ENCODE measurements at places on chromosomes 4 and X.

DNA sequence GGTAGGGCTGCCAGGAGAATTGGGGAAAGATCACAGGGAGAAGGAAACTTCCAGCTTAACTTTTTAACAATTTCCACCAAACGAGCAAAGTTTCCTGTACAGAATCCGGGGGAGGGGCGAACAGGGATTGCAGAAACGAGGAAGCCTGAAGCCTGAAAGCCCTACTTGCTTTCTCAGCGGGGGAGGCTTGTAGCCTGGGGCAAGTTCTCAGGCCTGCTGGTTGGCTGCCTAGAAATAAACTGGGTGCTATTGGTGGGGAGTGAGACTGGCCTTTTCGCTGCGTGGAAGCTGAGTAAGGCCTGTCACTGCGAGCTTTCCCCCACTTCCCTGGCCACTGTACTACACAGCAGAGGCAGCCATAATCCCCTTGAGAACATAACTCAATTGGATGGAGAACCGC is 110.8 kb upstream of the ATP8A1 start:
- DNase-seq = no peak

DNA sequence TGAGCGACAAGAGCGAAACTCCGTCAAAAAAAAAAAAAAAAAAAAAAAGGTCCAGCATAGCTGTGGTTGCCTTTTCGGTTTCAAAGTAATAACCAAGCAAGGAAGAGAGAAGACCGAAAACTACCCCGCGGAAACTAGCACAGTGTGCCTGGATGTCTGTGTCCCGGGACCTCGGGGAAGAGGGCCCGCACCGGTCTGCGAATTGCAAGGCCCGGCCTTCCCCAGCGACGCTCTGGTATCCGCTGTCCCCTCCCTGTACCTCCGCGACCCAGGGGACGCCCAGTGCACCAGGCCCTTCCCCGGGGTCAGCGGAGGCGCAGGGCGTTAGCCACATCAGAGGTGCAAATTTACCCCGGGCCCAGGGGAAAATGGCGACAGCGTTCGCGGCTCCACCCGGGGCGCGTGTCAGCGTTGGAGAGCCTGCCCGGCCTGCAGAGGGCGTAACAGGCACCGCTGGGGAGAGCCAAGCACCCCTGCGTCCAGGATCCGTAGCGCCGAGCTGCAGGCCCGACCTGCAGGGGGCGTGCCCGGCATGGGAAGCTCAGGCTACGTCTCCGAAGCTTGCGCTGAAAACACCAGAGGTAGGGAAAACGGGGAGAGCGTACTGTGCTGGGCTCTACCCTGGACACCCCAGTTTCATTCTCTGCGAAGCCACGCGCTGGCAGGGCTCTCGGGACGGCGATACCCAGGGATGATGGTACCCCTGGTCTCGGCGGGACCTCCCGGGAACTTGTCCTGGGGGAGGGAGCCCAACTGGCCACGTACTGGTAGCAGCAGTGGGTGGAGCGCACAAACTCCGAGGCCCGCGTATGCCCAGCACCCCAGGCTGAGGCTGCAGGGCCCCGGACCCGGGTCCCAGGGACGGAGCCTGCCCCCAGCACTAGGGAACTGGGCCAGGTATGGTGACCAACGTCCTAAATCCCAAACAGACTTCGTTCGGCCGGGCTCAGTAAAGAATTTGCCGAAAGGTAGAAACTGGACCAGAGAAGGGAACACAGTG is 16.2 kb downstream of the NKX6-1 start:
- no peak for DNase-seq

DNA sequence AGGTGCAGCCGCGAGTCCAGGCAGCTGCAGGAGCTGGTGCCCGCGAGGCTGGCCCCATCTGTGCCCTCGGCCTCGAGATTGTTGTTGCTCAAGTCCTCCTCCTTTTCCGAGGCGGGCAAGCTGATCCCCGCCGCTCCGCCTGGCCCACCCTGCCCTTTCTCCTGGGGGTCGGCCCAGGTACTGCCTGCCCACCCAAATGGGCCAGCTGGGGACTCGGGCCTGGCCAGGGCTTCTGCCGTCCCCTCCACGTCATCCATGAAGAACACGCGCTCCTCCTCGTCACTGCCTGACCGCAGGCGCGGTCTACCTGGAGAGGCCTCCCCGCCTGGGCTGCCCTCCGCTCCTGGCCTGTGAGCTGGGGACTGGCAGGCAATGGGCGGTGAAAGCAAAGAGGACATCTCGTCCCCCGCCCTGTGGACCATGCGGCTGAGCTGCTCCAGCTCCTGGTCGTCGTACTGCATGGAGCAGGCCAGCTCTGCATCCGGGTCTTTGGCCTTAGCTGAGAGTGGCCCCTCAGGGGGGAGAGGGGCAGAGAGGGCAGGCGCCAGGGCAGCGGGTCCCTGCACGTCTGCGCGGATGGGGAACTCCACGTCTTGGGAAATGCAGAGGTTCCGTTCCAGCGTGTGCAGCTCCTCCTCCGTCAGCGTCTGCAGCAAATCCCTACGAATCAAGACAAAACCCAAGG is 43.1 kb upstream of the MXD4 start:
- DNase-seq = no peak

DNA sequence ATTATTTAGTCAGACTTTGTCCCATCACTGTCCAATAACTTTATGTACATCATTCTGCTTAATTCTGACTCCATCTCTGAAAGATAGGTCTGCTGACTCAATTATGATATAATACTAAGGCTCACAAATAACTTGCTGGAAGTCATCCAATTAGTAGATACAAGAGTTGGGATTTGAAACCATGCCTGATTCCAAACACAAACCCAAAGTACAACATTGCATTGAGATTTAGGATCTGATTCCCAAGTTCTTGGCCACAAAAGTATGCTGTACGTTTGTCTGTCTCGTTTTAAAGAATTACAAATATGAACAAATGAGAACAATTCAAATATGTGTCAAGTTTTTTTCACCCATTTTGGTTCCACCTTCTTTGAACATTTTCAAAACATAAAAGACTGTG is 108.8 kb downstream of the AMELX start:
- no peak for DNase-seq

- no peak for DNase-seq
Measured at GRCh38 chr4:188232428-188232827, 93.2 kb downstream of the TRIML1 start.

DNA sequence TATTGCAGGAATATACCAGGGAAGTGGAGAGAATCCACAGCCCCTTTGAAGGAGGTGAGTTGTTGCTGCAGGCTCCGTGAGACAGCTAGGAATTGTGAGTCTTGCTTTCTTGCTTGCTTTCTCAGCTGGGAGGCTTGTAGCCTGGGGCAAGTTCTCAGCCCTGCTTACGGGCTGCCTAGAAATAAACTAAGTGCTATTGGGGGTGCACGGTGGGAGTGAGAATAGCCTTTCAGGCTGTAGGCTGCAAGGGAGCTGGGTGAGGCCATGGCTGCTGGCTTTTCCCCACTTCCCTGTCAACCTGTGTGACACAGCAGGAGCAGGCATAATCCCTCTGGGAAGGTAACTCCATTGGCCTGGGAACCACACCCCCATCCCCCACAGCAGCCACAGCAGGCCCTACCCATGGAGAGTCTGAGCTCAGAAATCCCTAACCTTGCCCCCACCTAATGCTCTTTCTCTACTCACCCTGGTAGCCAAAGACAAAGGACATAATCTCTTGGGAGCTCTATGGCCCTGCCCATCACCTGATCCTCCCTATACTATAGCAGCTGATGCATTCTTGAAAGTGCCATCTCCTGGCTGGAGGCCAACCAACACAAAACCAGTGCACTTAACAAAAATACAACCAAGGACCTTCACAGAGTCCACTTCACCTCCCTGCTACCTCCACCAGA is 113.0 kb downstream of the MMRN1 start:
- DNase-seq = no peak

DNA sequence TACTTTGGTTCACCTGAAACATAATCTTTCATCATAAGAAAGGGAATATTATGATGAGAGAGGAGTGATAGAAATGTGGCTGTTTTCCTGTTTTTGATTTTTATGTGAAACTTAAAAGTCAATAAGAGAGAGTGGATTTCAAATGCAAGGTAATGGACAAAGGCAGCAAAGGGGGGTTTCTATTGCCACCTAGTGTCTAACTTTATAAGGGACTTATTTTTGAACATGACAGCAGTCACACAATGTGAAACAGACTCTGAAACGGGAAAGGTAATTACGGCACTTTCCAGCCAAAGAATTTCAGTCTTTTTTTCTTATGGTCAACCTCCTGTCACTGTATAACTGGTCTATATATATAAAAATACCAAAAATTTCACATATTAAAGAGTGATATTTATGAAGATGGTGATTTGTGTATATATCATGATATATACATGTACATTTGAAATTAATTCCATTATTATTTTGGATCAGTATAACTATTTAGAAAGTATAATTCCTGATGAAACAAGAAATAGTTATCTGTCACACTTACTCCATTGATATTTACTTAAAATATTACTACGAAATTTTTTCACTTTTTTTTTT is 127.1 kb downstream of the FBXO8 start:
- no peak for DNase-seq

DNA sequence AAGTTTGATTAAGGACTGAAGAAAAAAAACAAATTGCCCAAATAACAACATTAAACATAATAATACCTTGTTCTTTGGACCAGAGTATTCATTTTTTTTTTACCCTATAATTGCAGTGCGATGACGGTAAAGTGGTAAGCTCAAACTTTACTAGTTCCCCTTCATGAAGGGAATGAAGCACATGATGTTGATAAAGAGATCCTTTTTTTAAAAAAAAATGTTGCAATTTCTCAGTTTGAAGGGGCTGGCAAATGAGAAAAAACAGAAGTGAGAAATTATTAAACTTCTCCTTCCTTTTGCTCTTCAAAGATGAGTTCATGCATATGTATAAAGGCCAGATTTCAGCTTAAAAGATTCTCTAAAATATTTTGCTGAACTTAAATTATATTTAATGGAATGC is 231.7 kb downstream of the C4orf33 start:
- no peak for DNase-seq

GRCh38 chrX:121761845-121762244 is 714.4 kb downstream of the GLUD2 start:
- DNase-seq = no peak

DNA sequence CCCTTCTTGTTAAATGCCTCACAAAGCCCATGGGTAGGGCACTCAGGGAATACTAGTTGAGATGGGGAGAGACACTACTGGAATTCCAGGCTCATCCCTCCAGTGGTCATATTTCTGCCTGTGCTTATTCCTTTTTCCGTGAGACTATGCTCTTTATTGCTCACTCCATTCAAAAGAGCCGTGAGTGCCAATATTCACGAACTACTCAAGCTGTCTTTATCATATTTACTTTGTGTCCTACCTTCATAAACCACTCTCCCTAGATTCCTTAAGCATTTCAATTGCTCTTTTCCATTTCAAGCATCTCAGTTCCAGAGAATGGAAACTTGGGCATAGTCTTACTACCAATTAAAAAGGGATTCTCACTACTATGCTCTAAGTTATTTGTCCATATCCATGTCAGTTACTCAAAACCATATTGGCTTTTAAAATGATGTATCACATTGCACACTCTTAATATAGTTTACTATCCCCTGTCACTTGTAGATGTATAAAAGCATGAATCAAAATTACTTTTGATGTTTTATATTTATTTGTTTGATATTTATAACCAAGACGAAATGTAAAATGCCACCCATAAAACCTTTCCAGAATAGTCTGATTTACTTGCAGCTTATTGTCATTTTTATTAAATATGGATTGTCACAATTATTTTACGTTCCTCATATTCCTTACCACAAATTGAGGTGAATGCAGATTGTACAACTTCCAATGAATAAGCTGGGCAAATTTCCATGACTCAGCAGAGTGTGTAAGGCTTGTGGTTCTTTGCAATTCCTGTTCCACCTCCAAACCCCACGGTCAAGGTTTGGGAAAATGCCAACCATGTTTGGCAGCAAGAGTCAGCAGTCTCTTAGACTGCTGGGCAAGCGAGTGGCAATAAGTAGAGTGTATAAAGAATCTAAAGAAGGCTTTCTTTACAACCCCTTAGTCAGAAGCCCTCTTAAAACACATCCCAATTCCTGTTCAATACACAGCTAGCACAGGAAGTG is 24.4 kb downstream of the ENOX2 start:
- DNase-seq = no peak

- no peak for DNase-seq
Measured at GRCh38 chrX:24619647-24620046, 27.5 kb downstream of the PCYT1B start.

DNA sequence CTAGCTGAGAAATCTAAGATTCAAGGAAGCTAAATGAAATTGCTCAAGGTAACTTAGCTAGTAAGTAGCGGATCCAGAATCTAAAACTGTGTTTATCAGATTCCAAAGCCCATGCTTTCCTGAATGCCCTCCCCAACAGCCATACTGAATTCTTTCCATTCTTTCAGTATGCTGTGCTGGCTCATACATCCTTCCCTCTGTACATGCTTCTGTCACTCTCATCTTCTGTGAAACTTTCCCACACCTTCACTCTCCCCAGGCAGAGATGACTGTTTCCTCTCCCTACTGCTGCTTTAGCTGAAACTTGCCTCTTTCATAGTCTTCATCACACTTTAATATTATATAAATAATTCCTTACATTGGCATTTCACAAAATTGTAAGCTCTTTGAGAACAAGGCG is 39.3 kb upstream of the SMARCAD1 start:
- DNase-seq = no peak

DNA sequence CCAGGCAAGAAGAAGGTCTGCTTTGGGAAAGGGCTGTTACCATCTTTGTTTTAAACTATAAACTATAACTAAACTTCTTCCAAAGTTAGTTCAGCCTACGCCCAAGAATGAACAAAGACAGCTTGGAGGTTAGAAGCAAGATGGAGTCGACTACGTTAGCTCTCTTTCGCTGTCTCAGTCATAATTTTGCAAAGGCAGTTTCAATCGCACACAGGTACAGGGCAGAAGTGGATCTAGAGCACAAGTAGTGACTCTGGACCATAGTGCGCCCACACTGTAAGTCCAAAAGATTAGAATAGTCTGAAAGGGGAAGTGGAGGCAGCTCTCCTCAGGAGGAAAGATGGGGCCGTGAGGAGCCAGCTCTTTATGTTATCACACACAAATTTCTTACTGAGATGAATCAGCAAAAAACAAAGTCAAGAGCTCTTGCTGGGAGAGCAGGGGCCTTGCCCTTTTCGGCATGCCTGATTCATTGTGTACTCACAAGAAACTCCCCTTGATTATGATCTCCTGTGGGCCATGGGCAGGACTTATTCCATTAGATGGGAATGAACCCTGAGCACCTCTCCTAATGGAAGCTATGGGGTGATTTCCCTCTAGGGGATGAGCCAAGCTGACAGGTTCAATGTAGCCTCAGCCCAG is 58.6 kb downstream of the FUNDC1 start:
- no peak for DNase-seq

Measured in stimulated activated naive CD8-positive, alpha-beta T cell treated with anti-CD3 and anti-CD28 coated beads, Interleukin-15, Interleukin-2, amounts not matched to agents 100 U/mL and 50 U/mL, for 24 hours (primary cell).